ENCODE measurements at places on chromosomes 7 and 10.

DNA sequence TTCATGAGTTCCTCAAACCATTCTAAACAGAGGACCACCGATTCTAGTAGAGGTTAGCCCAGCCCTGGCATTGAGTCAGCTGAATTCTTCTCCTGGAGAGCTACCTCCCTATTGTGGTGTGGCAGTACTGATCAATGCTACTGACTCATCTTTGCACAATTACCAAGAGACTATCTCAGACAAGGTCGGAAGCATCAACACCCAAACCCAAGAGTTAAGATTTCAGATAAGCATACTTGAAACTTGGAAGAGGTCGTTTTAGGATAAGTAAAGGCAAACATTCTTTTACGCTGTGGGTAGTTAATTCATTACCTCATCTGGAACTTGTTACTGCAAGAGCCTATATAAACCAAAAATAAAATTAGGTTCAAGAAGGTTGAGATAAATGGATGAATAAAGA lies 154.6 kb upstream of the NRBF2 start:
- no peak for DNase-seq

DNA sequence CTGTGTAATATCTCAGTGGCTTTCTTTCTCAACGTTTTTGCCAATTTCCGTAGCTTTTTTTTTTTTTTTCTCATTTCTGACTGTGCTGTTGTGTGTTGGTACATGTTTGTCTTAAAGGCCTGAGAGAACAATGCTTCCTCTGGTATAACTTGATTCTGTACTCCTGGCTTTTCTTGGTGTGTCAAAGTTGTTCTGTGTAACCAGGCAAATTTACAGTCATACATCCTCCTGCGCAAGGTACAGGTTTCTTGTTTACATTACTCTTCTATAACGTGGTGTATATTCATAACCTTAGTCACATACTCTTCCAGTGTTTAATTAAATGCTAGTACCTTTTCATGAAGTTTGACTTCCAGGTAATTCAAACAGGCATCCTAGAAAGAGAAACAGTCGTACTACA lies 8.3 kb upstream of the ARHGAP12 start:
- no peak for DNase-seq

- peak; percentile 95 for DNase-seq
Observed at GRCh38 chr7:130912862-130913638, 179.0 kb upstream of the KLF14 start.

DNA sequence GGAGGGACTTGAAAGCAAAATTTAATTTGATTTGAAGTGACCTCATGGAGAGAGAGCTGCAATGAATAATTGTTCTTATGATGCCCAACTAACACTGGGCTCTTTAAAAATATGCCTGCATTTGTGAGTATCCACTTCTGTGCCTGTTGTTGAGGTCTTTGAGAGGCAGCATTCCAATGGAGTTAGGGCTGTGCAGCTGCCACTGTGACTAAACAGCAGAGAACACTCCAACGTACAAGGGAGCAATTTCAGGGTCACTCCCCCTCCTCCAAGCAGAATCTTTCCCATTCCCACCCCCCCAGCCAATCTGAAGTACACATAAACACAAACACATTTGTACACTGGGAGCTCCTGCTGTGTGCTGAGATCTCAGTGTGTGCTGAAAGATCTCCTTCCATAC lies 28.0 kb upstream of the GSAP start:
- no peak for DNase-seq

GRCh38 chr10:3438606-3439005 lies 266.0 kb upstream of the PITRM1 start:
- no peak for DNase-seq

GRCh38 chr7:8015100-8015745 lies 46.6 kb downstream of the GLCCI1 start:
- DNase-seq, result peak; percentile 61

DNA sequence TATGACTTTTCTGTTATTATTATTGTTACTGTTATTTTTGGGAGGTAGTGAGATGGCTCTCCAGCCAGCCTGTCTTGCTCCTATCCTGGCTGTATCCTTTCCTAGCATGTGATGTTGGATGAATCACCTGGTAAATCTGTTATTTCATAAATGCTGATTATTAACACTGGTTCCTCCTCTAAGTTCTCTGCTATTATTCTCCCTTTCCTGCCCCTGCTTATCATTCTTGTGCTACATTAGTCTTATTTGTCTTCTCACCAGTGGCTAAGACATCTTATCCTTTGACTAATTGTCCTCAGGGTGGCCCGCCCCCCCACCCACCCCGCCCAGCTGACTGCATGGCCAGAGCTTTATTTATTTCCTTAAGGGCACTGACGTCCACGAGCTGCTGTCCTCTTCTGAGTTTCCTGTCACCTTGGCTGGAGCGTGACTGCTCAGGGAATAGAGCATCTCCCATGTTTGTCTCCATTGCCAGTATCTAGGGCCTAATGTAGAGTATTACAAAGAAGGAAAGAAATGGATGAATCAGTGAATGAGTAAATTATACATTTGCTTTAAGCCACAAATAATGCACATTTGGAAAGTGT lies 110.1 kb upstream of the KLF6 start:
- no peak for DNase-seq
